ENCODE measurements at places on chromosomes 16 and 17.

DNA sequence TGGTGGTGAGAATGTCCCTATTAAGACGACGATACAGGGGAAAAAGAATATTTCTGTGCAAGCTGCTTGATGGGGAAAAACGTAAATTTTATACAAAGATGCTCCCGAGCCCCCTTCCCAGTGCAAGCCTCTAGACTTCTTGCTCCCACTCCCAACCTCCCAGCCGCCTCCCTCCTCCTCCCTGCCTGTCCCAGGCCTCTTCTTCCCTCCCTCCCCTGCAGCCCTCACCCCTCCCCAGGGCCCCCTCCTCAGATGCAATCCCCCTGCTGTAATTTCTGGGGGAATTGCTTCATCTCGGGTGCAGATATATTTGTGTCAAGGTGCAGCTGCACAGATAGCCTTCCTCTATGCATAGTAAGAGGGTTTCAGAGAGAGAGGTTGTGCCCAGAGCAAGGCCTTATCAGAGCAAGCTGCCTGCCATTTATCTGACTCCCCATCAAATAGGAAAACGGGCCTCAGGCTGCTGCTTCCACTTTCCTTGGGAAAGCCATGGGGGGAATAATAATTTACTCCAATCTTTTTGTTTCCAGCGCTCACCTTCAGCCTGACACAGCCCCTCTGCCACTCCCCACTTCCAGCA, 47.4 kb upstream of the LHX1 start:
- no peak for DNase-seq

- peak; percentile 39 for DNase-seq
Observed at GRCh38 chr16:2856061-2856670, 1.8 kb downstream of the PRSS22 start.

DNA sequence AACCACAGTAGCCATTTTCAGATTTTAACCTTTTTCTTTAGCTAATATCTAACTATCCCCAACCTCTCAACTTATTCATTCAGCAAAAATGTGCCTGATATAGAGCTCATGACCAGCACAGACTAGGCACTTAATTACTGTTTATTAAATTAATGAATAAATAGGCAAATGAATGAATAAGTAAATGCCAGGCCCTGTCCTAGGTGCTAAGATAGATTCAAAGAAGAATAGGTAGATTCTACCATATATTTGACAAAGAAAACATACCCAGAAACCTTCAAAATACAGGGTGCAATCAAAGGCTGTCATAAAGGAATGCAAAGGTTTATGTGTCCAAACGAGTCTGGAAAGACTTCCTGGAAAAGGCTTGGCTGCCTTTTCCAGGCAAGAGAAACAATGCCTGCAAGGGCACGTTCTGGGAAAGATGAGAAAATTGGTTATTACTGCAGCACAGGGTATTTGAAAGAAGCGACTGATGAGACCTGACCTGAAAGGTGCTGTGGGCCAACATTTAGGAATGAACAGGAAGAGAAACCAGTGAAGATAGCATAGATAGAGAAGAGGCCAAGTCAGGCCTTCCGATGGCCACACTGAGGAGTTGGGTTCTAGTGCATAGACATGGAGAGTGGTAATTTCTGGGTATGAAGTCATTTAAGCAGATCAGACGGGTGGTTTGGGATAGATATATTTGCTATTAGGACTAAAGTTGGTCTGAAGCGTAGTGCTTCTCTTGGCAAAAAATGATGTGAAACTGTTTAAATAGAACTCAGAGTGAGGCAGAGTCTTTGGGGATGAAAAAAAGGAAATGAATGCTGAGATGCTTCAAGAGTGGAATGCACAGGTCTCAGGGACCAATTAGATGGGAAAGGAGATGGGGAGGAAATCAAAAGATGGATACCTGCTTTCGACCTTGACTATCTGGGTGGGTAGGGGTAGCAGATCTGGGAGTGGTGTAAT, 11.4 kb upstream of the CCL2 start:
- DNase-seq, result no peak

- DNase-seq, result peak; percentile 94
Observed at GRCh38 chr17:45218895-45219661, 2.6 kb upstream of the FMNL1 start.

DNA sequence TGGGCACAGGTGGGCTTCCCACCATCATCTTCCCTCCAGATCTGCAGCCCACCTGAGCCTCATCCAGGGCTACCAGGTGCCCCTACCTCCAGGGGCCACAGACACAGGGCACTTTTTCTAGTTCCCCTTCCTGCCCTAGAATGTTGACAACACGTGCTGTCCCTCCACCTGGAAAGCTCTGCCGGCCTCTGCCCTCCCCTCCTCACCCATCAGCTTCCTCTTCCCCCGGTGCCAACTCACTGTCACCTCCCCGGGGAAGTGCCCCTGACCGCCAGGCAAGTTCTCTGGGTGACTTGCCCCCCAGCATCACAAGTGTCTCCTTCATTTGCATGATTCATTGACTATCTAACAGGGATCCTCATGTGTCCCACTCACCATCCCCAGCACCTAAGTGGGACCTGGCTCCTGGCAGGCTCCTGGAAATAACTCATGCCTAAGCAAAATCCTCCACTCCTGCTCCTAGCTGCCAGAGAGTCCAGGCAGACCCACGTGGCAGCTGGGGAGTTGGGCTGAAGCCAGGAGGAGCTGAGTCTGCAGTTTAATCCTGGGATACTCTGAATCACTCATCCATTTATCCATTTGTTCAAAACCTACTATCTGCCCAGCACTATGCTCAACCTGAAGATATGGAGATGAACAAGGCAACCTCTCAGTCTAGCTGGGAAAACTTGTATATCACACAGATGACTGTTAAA, 304.4 kb downstream of the FOXL1 start:
- DNase-seq, result no peak

GRCh38 chr17:80575057-80575875, 30.6 kb downstream of the RPTOR start:
- DNase-seq, result peak; percentile 96

- no peak for DNase-seq
Observed at GRCh38 chr17:79948406-79948944, 87.2 kb downstream of the TBC1D16 start.

- no peak for DNase-seq
Observed at GRCh38 chr17:9969301-9969935, 64.3 kb upstream of the RCVRN start.

GRCh38 chr16:83269048-83269447, 538.7 kb upstream of the HSBP1 start:
- DNase-seq, result no peak

DNA sequence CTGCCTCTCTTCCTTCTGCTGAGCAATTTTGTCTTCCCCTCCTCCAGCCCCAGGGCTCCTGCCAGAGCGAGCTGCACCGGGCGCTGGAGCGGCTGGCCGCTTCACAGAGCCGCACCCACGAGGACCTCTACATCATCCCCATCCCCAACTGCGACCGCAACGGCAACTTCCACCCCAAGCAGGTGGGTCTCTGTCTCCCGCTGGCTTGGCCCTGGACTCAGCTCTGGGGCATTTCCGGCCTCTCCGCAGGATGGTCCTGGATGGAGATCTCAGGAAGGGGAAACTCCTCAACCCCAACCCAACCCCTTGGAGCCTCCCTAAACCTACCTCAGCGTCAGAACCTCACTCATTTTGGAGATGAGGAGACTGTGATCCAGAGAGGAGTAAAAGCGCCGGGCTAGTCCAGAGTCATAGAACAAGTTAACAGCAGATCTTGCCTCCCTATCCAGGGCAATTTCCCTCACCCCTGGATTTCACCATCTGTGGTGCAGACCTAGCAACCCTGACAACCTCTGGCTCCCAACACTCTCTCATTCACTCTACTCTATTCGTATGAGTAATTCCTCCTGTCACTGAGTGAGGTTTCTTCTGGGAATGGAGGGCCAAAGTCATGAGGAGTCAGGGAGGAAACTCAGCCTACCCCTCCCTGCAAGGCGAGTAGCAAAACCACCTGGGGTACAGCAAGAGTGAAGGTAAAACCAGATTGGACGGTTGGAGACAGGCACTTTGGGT, 10.8 kb downstream of the IGFBP4 start:
- no peak for DNase-seq

DNA sequence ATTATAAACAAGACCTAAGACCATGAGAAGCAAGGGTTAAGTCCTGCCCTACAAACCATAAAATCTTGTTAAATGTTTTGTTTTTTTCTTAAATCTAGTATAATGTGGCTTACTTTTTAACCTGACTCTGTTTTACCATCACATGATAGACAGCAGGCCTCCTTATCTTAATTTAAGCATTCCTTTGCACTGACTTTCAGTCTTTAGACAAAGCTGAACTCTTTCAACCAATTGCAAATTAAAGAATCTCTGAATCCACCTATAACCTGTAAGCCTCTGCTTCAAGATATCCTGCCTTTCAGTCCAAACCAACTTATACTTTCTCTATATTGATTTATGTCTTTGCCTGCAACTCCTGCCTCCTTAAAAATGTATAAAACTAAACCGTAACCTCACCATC, 478.5 kb downstream of the GRIN2A start:
- no peak for DNase-seq

GRCh38 chr17:73132085-73132492, 32.7 kb upstream of the SSTR2 start:
- DNase-seq, result no peak

GRCh38 chr16:2388875-2389433, 40.3 kb upstream of the CCNF start:
- DNase-seq, result peak; percentile 8

DNA sequence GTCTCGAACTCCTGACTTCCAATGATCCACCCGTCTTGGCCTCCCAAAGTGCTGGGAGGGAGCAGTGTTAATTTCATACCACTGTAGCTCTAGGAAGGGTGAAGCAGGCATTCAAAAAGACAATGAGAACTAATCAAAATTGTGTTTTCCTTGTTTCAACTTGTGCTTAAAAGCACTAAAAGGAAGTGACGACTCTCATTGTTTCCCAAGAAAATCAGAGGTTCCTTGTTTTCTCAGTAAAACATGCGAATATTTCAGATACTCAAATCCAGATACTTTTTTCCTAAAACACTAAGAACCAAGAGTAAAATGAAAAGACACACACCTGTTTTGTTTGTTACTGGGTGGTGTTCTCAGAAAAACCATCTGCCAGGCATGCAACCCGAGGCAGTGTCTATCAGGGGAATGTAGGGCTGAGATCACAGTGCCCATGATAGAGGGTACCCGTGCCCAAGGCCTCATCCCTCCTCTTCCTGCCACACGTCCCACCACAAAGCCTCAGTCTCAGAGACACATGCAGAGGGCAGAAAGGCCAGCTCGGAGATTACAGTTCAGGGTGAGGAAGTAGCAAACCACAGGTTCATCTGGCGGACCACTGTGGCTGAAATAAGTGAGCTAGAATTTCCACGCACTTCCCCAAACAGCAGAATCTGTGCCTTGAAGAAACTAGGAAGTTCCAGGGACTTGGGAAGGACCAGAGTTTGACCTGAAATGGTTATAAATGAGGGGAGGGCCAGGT, 33.7 kb downstream of the GINS3 start:
- peak; percentile 72 for DNase-seq

All from activated CD8-positive, alpha-beta T cell treated with anti-CD3 and anti-CD28 coated beads for 36 hours (primary cell).